Stimulated activated CD4-positive, alpha-beta T cell treated with anti-CD3 and anti-CD28 coated beads, Interleukin-12 subunit alpha, Interleukin-12 subunit beta, amount 100 ng/mL, for 4 hours (primary cell): ENCODE measurements at places on chromosomes 13 and 19.

- DNase-seq: no peak
These were observed 21.6 kb upstream of the F2RL3 start for GRCh38 chr19:16867211-16867610.

- DNase-seq: no peak
These were observed 10.1 kb downstream of the EPS15L1 start for GRCh38 chr19:16461630-16462051.

- no peak for DNase-seq
These were observed 177.0 kb downstream of the DCLK1 start for GRCh38 chr13:35954207-35954560.

DNA sequence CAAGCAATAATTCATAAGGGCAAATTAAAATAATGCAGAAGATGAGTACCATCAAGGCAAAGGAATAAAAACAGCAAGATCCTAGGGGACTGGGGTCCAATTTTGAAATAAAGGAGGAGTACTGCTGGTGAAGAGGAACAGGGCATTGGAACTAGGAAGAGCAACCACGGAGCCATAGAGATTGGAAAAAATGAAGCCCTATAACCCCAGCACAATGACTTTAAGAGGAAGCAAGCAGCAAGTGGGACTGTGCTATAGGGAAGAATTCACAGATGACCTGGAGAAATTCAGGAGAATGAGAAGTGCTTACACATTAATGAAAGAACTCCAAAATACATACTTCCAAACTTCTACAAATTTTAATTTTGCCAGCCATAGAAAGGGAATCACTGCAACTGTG is 44.9 kb upstream of the ITM2B start:
- DNase-seq: no peak

DNA sequence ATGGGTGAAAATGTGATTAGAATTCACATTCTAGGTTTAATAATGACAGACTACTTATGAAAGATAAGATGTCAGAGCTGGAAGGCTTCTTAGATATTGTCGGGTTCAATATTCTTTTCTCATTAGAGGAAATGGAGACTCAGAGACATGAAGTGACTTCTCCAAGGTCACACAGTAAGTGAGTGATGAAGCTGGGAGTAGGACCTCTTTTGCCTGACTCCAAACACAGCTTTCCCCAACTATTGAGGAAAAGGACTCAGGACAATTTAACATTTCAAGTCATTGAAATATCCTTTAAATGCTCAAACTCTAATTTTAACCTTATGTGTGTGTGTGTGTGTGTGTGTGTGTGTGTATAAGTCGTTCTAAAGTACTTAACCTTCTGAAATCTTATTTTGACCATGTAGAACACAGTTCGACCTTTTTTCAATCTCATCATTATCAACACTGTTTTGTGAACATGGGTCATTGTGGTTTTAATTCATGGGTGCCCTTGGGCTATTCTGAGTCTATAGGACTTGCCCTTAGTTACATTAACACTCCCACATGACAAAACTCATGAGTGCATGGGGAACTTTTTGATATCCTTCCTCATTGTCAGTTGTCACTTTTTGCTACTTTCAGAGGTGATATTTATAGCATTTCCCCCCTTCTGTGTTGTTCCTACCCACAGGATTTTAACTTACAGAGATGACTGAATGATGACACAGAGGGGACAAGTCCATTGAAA is 53.0 kb downstream of the LRCH1 start:
- DNase-seq: no peak

GRCh38 chr13:102881819-102882686 is 36.2 kb downstream of the ERCC5 start:
- DNase-seq: no peak

- no peak for DNase-seq
These were observed 32.7 kb upstream of the POMP start for GRCh38 chr13:28626266-28626665.

GRCh38 chr19:20858218-20858617 is 64.8 kb upstream of the ZNF85 start:
- DNase-seq: no peak
